Activated CD4-positive, alpha-beta T cell treated with anti-CD3 and anti-CD28 coated beads for 4 hours (primary cell): ENCODE measurements at places on chromosomes 6 and 20.

DNA sequence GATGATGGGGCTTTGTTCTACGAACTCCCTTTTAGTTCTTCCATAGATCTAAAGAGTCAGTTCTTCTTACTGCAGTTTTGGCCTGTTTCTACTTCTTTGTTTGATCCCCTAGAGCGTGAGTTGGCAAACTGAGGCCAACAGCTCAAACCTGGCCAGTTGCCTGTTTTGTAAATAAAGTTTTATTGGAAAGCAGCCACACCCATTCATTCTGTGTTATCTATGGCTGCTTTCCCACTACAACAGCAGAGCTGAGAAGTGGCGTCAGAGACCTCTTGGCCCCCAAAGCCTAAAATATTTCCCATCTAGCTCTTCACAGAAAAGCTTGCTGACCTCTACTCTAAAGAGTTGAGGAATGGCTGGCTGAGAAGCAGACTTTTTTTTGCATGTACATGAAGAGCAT lies 52.2 kb downstream of the EYA2 start:
- no peak for DNase-seq

GRCh38 chr6:162864911-162865310 lies 137.1 kb downstream of the PACRG start:
- DNase-seq, result no peak

- DNase-seq, result no peak
Measured at GRCh38 chr6:12446394-12446793, 156.2 kb downstream of the EDN1 start.

- DNase-seq, result no peak
Measured at GRCh38 chr6:43982084-43982625, 145.1 kb downstream of the MRPL14 start.

DNA sequence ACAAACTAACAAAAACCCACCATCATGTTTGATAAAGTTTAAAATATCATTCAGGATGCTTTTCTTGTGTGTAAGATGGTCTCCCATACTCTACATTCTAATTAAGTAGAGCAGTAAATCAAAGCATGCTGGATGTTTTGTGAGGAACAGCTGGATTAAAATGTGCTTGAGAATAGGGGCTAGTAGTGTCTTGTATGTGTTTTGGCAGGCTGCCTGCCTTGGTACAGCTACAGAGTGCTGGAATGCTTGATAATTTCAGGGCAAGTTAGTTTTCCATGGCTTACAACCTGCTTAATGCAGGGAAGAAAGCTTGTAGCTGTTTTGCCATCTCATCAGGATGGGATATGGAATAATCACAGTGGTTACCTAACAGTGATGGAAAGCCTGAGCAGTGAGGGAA lies 636.6 kb upstream of the MMS22L start:
- no peak for DNase-seq

DNA sequence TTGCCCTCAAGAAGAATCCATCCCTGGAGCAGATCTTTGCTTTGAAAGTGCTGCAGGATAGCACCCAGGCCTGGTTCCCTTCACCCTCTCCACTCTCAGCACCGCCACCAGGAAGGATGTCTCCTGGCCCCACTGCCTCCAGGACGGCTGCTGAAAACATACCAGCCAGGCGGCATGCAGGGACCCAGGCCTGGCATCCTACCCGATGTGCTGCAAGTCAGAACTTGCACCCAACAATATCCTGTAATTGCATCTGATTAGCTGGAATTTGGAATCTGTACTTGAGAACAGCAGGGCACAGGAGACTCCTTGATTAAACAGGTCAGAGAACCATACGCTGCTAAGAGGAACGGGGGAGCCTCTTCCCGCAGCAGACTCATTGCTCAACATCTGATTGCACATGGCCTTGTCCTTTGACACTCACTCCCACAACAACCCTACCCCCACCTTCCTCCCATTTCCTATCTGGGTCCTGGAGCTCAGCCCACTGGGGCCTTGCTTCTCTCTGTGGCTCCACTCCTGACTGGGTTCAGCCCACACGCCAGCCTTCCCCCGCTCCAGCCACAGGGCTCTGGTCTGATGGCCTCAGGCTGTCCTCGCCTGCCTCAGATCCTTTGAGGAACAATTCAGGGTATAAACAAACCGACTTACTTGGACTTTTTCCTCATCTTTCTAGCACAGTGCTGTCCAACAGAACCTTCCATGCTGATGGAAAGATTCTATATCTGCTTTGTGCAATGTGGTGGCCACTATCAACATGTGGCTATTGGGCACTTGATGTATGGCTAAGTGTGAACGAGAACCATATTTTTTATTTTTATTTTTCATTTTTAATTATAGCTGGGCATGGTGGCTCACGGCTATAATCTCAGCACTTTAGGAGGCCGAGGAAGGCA lies 78.0 kb downstream of the FGD2 start:
- no peak for DNase-seq

DNA sequence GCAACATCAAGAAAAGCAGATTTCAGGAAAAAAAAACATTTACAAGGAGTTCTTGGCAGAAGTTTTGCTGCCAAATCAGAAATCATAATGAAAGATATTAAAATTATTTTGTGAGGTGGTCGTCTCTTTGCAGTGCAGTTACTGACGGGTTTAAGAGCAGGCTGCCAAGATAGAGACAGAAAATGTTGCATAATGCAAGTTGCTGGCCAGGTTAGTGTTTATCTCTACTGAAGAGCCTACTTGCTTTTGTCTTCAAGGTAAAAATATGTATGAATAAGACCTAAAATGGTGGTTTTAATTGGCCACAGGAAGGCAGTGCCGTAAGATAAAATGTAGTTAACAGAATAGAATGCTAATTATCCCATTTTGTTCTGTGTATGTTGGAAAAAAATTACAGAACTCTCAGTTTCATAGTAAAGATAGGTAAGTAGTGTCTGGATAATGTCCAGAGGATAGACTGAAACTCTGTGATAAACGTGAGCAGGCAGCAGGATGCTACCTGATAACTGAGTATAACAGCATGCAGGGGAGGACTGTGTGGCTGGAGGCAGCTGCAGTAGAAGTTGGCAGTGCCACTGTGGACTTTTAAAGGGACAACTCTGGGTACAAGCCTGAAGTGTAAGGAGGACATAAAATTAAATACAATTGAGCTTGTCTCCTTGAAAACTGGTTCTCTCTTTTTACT lies 13.9 kb downstream of the FOXO3 start:
- DNase-seq, result no peak

GRCh38 chr6:169638915-169639314 lies 62.9 kb downstream of the WDR27 start:
- no peak for DNase-seq

GRCh38 chr6:124694139-124694705 lies 268.0 kb upstream of the RNF217 start:
- DNase-seq, result no peak

DNA sequence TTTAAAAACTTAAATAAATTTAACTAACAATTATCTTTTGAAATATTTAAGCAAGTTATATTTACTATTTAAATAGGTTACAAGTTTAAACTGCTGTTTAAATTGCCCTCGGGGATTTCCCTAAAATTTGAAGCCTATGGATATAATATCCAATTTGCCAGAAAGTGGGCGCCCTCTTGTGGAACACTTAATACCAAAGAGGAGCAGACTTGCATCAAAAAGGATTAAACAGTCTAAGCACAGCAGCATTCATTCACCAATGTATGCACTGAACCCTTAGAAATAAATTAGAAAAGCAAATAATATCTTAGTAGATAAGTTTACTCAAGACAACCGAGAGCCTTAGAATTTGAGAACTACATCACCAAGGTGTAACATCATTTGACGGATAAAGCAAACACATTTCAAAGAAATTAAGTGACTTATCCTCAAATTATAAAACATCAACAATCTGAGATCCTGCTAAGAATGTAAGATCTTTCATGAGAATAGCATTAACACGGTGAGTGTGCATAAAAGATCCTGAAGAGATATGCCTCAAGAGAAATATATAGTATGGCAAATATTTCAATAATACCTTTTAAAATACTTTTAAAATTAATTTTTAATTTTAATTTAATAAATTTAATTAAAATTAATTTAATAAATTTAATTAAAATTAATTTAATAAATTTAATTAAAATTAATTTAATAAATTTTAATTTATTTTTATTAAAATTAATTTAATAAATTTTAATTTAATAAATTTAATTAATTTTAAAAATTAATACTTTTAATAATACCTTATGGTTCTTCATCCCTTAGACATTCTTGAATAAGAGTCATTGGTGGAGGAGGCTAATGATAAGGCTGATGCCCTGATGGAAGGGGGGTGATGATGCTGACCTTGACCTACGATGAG lies 11.5 kb upstream of the MEP1A start:
- DNase-seq, result no peak

- no peak for DNase-seq
Measured at GRCh38 chr20:18058661-18059467, 1.1 kb upstream of the OVOL2 start.

GRCh38 chr6:50249493-50249892 lies 199.8 kb upstream of the DEFB112 start:
- DNase-seq, result no peak

DNA sequence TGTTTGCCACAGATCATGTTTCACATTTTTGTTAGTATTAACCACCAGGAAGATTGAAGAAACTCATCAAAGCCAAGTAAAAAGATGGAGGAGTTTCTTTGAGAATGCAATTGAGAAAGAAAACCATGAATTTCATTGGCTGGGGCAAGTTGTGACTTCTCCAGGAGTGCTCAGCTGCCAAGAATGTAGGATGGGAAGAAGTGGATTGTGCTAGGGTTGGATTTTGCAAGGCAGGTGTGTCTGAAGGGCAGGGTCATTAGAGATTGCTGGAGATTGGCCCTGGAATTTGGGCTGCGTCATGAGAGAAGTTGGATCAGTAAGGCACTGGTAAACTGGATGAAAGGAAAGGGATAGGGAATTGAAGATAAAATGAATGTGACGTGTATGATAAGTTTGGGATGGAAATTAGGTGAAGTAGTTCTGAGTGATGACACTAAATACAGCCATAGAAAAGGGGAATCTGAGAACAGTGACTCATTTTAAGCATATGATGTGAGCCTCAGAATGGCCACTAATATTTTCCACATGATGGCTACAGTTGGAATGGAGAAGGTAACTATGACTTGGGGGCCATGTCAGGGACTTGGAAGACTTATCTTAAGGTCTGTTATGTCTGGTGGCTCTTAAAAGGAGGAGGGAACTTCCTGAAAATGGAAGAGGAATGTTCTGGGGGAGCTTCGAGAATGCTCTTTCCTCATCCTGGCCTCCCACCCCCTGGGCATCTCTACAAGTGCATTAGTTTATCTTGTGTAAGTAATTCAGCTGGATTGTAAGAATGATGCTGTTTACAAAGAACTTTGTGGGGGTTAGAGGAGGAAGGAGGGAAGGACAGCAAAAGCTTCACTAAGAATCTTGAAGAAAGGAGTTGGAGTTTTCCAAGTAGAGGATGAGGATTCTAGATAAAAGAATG lies 27.8 kb upstream of the ERVFRD-1 start:
- DNase-seq, result no peak

DNA sequence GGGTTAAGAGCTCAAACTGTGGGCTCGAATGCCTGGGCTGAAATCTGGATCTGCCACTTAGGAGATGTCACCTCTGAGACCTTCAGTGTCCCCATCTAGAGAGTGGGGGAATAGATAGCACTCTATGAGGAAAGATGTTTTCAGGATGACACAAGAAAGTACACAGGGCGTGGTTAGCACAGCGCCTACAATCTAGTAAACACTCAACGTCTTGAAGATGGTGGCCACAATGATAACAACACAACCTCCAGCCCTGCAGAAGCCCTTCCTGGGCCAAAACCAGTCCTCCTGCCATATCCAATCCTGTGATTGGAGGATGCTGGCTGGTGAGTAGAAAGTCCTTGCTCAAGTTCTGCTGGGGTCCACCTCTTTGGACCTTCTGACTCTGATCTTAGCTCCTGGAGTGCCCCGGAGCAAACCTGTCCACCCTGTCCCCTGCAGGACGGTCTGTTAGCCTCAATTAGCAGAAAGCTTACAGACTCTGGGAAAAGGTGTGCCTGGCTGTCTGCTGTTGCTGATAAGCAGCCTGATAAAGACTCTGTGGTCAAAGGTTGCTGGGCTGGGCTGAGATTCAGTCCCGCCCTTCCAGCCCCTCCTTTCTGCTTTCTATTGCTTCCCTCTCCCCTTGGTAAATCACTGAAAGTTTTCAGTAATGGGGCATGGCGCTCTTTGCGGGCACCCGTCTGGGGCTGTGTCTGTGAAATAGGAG lies 8.2 kb downstream of the EDN3 start:
- DNase-seq, result no peak

GRCh38 chr6:143675382-143675900 lies 2.3 kb upstream of the PHACTR2 start:
- no peak for DNase-seq

- no peak for DNase-seq
Measured at GRCh38 chr6:124197148-124197547, 393.5 kb downstream of the NKAIN2 start.

DNA sequence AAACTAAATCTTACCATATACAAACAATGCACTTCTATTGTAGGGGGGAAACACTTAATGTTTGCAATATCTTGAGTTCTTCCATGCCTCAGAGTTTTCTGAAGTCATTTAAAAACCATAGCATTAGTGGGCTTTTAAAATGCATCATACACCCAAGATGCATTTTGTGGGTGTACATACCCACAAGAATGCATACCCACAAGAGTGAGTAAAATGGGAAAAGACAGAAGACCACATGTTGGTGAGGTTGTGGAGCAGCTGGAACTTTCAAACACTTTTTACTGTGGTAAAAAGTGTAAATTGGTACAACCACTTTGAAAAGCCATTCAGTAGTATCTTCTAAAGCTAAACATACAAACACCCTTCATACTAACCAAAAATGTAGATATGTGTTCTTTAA lies 57.5 kb downstream of the CYB5R4 start:
- no peak for DNase-seq

DNA sequence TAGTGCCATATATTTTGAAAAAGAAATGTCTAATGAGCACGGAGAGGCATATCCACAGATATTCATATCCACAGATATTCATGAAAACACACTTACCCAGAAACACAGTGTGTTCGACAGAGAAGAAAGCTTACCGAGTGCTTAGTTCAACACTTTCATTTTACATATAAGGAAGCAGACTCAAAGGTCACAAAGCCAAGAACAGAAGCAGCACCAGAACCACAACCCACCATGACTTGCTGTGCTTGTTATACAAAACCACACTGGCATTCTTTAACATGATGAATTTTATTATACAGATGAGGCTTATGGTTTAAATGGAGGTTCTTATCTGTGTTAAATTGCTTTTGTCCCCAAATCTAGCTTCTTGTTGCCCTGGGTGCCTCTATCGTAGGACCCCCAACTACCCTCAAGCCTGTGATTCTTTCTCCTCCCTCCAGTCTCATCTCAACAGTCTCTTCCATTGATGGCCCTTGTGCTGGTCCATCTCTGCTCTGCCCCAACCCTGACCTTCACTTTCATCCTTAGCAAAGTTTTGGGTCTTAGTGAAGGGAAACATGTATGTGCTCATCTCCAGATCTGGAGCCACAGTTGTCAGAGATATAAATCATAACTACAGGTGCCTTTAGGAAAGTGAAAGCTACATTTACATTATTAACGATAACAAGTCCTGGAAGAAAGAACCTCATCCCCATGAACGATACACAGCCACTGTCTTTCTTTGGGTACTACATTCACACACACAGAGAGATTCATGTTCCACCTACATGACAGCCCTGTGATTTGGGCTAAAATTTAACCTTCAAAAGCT lies 40.0 kb downstream of the SF3B5 start:
- DNase-seq, result peak; percentile 49

- no peak for DNase-seq
Measured at GRCh38 chr6:38162493-38163185, 343.1 kb downstream of the ZFAND3 start.

GRCh38 chr20:14223806-14224205 lies 113.6 kb downstream of the FLRT3 start:
- DNase-seq, result no peak
